ENCODE measurements at places on chromosomes 7 and 10. TPM values are rescaled to one million over a fixed set of nuclear protein-coding genes. Genes with fewer than 3 reads are reported as not detected.

The ZNF804B gene
- total RNA-seq, result not detected

The ZNF783 gene
- 19.0 TPM for total RNA-seq

The HMX3 gene
- not detected for total RNA-seq

The CCDC136 gene
- total RNA-seq, result 11.1 TPM

The IFIT2 gene
- total RNA-seq, result 8.7 TPM

The PDE6C gene
- total RNA-seq, result not detected

The EBLN1 gene
- not detected for total RNA-seq

The PRKAR1B gene
- 17.4 TPM for total RNA-seq

The WDR37 gene
- total RNA-seq, result 16.6 TPM

The ADGRA1 gene
- not detected for total RNA-seq

The PLXDC2 gene
- total RNA-seq, result 2.8 TPM

The ASB15 gene
- not detected for total RNA-seq

The DMTF1 gene
- 53.1 TPM for total RNA-seq

The ADAMTS14 gene
- total RNA-seq, result 29.4 TPM

The ACBD5 gene
- total RNA-seq, result 20.7 TPM

The ZP3 gene
- total RNA-seq, result 0.87 TPM

The LRGUK gene
- under 0.01 TPM for total RNA-seq

The CFAP46 gene
- total RNA-seq, result 1.5 TPM

The DYNC1I1 gene
- total RNA-seq, result 0.66 TPM

The GPR141 gene
- total RNA-seq, result not detected

The EGFR gene
- total RNA-seq, result 88.3 TPM

The PPA1 gene
- total RNA-seq, result 248 TPM

The GSAP gene
- 8.6 TPM for total RNA-seq

The CALML5 gene
- total RNA-seq, result not detected

The CPN1 gene
- not detected for total RNA-seq

The THSD7A gene
- 1.6 TPM for total RNA-seq

The GNAT3 gene
- not detected for total RNA-seq

The IL6 gene
- 2.2 TPM for total RNA-seq

The SPDYE6 gene
- total RNA-seq, result 0.15 TPM

The PLPP4 gene
- 1.2 TPM for total RNA-seq

The STK32C gene
- 10.3 TPM for total RNA-seq

The COX15 gene
- total RNA-seq, result 50.5 TPM

The FOXP2 gene
- 10.9 TPM for total RNA-seq

The CALD1 gene
- total RNA-seq, result 232 TPM

The ALKBH4 gene
- total RNA-seq, result 17.4 TPM

The ATOH7 gene
- not detected for total RNA-seq

The BZW2 gene
- total RNA-seq, result 136 TPM

The CTAGE8 gene
- total RNA-seq, result not detected

The TLX1 gene
- total RNA-seq, result not detected

The CYP2E1 gene
- 0.44 TPM for total RNA-seq

The INSYN2A gene
- 0.73 TPM for total RNA-seq

The DHTKD1 gene
- 36.7 TPM for total RNA-seq

The NEURL1 gene
- total RNA-seq, result under 0.01 TPM
